CD8-positive, alpha-beta memory T cell (primary cell): ENCODE measurements at places on chromosomes 6 and 20.

GRCh38 chr20:61932711-61933480 lies 132.8 kb downstream of the TAF4 start:
- DNase-seq = no peak

DNA sequence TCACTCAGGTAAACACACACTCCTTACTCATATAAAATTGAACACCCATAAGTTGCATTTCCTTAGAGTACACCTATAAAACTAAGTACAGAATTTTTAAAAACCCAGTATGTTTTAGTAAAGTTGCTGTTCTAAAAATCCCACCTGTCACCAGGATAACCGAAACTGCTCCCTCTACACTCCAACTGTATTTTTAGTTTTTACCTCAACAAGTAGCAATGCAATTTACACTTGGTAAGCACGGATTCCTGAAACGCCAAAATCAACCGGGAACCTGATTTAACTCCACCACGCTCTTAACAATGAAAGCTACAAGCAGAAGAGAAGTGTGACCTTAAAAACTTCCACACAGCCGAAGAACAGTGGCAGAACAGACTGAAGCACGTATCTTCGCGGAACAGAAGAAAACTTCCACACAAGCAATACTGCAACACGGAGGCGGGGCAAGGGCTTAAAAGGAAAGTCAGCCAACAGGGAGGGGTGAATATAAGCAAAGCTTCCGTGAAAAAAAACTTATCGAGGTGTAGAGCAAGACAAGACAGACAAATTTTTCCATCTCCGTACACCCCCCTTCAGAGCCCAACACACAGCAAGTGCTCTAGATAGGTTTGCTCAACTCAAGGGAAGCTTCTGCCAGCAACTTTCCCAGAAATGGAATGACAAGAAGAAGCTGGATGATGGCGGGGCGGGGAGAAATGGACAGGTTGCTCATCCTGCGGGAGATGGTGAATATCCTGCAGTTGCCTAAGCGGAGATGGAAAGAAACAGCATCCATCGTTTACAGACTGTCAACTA lies 1.4 kb downstream of the STAU1 start:
- DNase-seq = peak; percentile 71

DNA sequence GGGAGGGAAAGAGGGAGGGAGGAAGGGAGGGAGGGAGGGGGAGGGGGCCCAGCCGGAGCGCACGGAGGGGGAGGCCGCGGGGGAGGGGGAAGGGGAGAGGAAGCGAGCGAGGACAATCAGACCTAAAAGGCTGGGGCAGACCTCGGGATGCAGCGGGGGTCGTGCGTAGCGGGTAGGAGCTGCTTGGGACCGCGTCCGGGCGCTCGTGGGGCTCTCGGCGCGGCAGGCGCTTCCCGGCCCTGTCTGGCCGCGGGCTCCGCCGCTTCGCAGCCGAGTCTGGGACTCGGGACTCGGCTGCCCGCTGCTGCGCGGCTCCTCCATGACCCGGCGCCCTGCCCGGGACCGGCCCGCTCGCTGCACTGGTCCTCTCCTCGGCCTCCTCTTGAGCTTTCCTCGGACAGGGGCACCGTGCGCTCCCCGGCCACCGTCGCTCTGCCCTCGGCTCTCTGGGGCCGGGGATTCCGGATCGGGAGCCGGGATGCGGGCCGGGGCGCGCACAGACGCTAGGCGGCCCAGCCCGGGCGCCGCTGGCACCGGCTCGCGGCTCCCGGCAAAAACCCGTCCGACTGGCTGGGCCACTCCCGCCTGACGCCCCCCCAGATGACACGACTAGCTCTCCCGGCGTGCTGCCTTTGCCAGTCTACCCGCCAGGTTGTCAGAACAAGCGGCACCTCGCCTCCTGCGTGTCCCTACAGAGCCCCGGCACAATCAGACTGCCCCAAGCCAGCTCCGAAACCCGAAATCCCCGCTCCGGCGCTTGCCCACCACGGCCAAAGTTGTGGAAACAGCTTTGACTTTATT lies 2.2 kb downstream of the TFAP2A start:
- no peak for DNase-seq

- no peak for DNase-seq
These were observed 90.0 kb downstream of the ATP9A start for GRCh38 chr20:51678026-51678697.

DNA sequence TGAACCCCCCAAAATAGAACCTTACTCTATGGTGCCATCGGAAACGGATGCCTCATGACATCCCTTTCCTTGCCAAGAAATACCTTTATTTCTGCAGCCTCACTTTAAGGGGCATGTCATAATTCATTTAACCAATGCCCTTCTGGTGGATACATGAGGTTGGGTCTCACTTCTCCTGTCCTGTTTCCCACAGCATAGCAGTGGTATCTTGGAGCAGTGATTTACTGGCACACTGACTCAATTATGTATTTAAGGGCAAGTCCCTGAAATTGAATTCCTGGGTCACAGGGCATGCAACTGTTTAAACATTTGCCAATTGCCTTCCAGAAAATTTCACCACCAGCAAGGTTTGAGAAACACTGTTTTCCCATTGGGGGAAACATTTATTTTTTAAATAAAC lies 639 bp upstream of the LBP start:
- no peak for DNase-seq

- DNase-seq = no peak
These were observed 229.9 kb downstream of the ADGRG6 start for GRCh38 chr6:142531727-142532126.

DNA sequence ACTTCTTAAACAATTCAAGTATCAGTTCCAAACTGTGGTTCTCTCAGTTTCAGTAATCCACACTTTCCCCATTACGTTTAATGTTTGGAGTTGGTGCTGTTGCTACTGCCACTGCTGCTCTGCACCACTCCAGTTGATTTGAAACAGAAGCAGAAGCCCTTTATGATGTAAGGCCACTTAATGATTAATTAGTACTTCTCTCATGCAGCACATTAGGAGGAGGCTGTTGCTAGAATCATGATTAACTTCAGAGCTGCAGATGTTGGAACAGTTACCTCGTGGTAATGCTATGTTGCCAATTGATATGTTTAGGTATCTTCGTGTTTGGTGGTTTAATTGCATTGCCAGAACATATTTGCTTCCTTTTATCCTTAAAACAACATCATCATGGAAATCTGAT lies 986.2 kb upstream of the CITED2 start:
- DNase-seq = no peak

- no peak for DNase-seq
These were observed 6.9 kb downstream of the NOTCH4 start for GRCh38 chr6:32216998-32217397.

- DNase-seq = no peak
These were observed 434.8 kb downstream of the ADGRB3 start for GRCh38 chr6:69069881-69070280.
